AG09309 (cell line): ENCODE measurements at places on chromosomes 6 and 20.
A peak's percentile ranks its signal among the peaks of the same experiment; 100 is the strongest.

GRCh38 chr20:17533396-17533795 is 2.2 kb upstream of the BFSP1 start:
- peak; percentile 40 for DNase-seq

GRCh38 chr20:41433203-41433602 is 66.6 kb upstream of the EMILIN3 start:
- no peak for DNase-seq

DNA sequence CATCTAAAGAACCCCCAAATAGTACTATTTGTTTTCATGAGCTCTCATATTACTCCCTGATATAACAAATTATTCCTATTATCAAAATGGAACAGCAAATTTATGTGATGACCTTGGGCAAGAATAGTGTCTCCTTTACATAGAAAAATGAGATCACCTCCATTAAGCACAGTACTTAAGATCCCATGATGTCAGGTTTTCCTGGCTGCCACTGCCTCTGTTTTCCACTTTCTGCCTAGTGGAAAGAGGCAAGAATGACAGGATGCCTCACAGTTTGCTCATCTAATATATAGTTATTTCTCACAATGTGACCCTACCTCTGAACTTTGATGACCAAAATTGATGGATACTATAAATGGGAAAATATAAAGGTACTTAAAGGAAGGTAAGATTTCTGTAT is 260.1 kb upstream of the SGK1 start:
- no peak for DNase-seq

DNA sequence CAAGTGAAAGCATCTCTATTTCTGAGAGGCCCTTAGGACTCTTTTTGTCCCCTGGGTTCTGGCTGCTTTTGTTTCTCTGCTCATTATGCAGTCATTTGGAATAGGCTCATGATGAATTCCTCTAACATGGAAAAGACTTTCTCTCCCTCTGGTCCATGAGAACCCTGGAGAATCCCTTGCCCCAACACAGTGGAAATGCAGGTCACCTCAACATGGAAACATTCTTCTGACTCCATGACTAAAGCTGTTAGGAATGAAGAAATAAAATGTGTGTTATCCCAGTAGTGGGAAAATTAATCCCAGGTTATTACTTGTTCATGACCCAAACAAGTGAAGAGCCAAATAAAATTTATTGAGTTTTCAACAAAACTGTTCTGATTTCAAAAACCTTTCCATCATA is 458.6 kb downstream of the EPM2A start:
- DNase-seq, result no peak

- DNase-seq, result no peak
Observed at GRCh38 chr20:41571006-41571405, 47.2 kb downstream of the CHD6 start.

DNA sequence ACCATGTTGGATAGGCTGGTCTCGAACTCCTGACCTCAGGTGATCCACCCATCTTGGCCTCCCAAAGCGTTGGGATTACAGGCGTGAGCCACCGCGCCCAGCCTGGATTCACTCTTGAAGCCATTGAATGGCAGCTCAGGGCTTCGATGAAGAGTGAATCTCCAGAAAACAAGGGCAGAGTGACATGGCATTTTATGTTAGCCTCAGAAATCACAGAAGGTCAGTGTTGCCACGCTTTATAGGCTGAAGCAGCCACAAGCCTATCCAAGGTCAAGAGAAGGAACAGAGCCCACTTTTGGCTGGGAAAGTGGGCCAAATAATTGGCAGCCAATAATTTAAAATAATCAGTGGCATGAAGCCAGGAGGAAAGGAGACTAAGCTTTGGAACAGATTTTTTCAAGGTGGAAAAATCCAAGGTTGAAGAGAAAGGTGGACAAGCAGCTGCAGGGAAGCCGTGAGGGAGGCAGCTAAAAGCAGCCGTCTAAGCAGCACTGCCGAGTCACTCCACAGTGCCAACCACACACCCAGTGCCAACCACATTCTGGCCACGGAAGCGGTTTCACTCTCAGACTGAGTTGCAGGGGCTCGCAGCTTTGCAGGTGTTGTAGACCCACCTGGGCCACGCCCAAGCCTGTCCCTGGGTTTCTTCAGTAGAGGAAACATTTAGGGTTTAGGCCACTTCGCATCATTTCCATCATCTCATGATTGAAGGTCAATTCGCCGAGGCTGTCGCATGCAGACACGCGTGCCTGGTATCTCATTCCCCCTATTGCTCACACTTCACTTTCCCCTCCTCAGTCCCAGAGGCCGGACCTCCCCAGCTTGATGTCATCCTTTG is 17.4 kb upstream of the AVP start:
- DNase-seq, result no peak

GRCh38 chr6:81480139-81480538 is 272.3 kb downstream of the TENT5A start:
- no peak for DNase-seq

GRCh38 chr6:7087066-7087465 is 20.7 kb upstream of the RREB1 start:
- no peak for DNase-seq

DNA sequence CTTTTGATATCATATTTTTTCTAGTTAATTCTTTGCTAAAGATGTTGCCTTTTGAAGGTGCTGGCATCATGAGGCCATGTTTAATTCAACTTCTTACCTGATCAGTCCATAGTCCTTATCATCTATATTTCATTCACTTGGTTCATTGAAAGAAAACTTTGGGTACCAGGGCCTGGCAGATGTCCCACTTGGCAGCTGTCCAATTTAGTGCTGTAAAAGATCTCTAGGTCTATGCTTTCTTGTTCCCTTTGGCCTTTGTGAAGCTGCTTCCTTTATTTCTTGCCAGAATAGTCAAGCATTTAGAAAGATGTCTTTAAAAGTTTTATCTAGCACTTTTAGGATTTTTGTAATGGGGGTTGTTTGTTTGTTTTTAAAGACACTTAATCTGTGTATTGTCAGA is 61.7 kb upstream of the EYA4 start:
- no peak for DNase-seq

GRCh38 chr20:58022711-58023110 is 205.7 kb downstream of the ANKRD60 start:
- no peak for DNase-seq

GRCh38 chr20:2385026-2385425 is 4.3 kb downstream of the TGM6 start:
- DNase-seq, result no peak

DNA sequence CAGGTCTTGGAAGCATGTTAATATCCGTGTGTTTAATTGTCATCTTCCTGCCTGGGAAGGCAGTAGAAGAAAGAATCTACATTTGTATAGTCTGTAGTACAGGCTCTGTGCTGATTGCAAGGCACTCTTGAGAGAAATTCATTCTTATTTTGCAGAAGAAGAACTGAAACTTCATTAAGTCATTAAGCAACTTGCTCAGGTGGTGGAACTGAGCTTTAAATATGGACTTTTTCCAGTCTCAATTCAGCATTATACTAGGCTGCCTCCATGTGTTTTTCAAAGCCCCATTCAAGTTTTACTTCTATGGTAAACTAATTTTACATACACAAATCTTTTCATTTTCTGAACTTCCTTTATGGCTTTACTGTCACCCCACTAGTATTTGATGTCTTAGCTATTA is 18.7 kb downstream of the ZNF451 start:
- no peak for DNase-seq

- no peak for DNase-seq
Observed at GRCh38 chr6:39243809-39244208, 14.5 kb upstream of the KCNK5 start.

DNA sequence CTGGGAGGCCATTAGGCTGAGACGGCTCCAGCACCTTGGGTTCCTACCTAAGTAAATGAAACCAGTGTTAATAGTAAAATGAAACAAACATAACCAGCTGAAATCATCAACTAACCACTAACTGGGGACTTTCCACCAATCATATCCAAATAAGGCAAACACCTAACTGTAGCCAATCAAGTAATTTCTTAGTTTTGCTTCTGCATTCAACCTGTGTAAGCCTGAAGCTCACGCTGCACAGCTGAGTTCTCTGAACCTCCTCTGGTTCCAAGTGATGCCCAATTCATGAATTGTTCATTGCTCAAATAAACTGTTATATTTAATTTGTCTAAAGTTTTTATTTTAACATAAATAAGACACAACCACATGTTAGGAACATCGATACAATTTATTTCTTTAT is 22.5 kb downstream of the KLHL32 start:
- DNase-seq, result no peak

GRCh38 chr6:26122793-26123674 is 35.8 kb downstream of the HFE start:
- DNase-seq, result peak; percentile 97

GRCh38 chr6:90227213-90227612 is 69.4 kb downstream of the BACH2 start:
- no peak for DNase-seq

DNA sequence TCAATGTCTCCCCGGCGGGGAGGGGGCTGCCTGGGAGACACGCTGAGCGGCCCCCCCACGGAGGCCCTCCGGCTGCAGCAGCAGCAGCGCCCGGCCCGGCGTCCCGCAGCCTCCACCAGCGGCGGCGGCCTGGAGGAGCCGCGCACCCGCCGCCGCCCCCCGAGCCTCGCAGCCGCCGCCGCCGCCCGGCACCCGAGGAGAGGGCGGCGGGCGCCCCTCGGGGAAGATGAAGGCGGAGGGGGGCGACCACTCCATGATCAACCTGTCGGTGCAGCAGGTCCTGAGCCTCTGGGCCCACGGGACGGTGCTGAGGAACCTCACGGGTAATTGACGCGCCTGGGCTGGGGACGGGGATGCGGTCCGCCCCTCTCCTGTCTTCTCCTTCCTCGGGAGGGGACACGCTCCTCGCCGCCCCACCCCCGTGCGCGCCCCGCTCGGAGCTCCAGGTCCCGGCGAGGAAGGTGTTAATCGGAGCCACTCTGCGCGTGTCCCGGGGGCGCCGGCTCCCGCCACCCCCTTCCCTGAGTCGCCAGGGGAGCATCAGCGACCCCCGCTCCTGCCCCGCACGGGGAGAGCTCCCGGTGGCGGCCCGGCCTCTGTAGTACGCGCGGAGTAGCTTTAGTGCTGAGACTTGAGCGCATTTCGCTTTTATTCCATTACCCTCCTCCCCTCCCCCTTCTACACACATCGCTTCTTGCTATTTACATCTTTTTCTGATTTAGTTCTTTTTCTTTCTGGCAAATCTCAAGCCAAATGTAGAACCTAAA is 686 bp downstream of the TMEM170B start:
- no peak for DNase-seq

- peak; percentile 25 for DNase-seq
Observed at GRCh38 chr20:20076297-20077065, 24.1 kb downstream of the CFAP61 start.

GRCh38 chr20:59398537-59399205 is 98.3 kb downstream of the EDN3 start:
- DNase-seq, result no peak

GRCh38 chr6:40715570-40716403 is 128.6 kb upstream of the LRFN2 start:
- no peak for DNase-seq

DNA sequence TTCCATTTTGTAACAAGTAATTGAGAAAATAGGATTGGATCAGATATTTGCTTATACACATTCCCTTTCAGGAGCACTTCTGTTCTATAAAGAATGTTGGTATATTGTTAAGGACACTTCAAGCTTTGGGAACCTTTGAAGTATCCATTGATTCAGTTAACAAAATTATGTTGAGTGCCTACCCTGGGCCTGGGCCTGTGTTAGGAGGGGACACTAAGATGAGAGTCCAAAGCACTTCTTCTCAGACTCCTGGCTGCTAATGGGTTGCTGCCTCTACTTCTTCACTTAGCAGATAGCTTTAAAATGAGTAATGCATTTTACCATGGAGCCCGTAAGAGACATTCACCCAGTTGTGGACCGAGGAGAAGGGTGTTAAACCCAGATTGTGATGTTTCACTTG is 40.3 kb downstream of the PTPN1 start:
- no peak for DNase-seq

- DNase-seq, result no peak
Observed at GRCh38 chr6:148625609-148626008, 121.2 kb upstream of the UST start.

DNA sequence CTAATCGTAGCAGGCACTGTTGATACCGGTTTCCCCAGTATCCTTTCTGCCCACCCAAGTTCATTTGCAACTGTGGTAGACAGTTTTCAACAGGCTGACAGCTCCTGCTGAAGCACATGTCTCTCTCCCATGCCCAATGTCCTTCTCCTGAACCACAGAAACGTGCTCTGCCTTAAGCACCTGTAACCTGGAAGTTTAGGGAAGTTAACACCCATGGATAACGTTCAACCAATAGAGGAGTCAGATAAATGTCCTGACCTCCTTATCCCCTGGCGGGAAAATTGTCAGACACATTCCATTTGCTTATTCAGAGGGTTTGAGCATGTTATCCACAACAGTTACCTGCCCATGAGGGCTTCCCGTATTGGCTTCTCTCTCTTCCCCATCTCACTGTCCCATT is 29.8 kb upstream of the MOCS1 start:
- no peak for DNase-seq

DNA sequence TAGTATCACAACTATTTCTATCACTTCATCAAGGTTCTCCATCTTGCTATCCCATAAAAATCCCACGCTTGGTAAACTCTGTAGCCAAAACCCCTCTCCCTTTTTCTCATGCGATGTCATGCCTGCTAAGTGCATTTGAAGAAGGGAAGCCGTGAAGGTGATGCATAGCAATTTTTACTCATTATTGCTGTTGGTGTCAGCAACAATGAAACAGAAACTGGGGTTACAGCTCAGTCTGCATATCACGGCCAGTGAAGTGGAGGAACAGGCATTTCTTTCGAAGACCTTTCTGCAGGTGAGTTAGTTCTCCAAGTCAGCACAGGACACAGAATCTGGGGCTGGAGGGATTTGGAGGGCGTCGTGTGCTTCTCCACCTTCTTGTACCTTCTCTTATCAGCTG is 5.8 kb downstream of the UNC93A start:
- no peak for DNase-seq

DNA sequence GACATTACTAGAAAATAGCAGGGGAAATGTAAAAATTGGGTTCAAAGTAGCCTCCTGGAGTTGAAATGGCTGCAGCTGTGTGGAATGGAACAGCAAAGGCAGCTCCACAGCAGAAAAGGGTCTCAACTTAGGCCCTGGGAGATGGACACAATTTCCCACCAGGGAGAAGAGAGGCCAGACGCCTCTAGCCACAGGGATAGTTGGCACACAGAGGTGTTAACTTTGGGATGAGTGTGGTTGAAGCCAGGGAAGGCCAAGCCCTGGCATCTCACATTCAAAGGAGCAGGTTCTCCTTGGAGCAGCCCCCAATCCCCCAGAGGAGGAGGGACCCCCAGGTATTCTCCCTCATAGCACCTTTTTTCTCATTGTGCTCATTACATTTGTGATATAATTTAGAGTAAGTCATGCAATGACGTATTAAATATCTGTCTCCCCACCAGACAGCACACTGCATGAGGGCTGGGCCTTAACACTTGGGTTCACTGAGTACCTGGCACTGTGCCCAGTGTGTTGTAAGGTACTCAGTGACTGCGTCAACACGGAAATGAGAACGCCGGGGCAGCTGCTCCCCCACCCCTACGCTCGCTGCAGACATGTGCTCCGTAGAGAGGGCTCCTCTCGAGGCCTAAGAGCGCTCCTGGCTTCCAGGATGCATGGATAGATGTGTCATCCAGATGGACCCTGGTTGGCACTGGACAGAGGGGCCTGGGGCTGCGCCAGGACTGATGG is 76.0 kb upstream of the CD93 start:
- DNase-seq, result no peak

- no peak for DNase-seq
Observed at GRCh38 chr6:134840086-134840867, 109.6 kb downstream of the ALDH8A1 start.
